ENCODE measurements at places on chromosomes 1 and 21. TPM values are rescaled to one million over a fixed set of nuclear protein-coding genes. Genes with fewer than 3 reads are reported as not detected.

Gene S100PBP
- total RNA-seq = 34.4 TPM

Gene CENPF
- total RNA-seq = 1.1 TPM

Gene DYNLT4
- total RNA-seq = not detected

Gene HEYL
- total RNA-seq = 0.57 TPM

Gene SLC44A3
- total RNA-seq = 0.29 TPM

Gene LAPTM5
- not detected for total RNA-seq

Gene PROX1
- under 0.01 TPM for total RNA-seq

Gene SHC1
- total RNA-seq = 325 TPM

Gene HFM1
- total RNA-seq = 0.22 TPM

Gene ANGPTL1
- total RNA-seq = 17.1 TPM

Gene GNAT2
- total RNA-seq = not detected

Gene GJA9
- total RNA-seq = not detected

Gene PTGFR
- total RNA-seq = 4.6 TPM

Gene CENPS
- 11.8 TPM for total RNA-seq

Gene TMEM51
- 29.6 TPM for total RNA-seq

Gene GPA33
- not detected for total RNA-seq
